Gastrocnemius medialis (tissue), 4 donors: ENCODE measurements at places on chromosomes 13 and 19. TPM values are rescaled to one million over a fixed set of nuclear protein-coding genes. Genes with fewer than 3 reads are reported as not detected.

Gene THSD8
- total RNA-seq, result not detected

Gene ZNF90
- 0.42 TPM for total RNA-seq

Gene NANOS3
- not detected for total RNA-seq

Gene FAM187B
- not detected for total RNA-seq

Gene UFM1
- 25.4 TPM for total RNA-seq

Gene GRIK5
- 0.62 TPM for total RNA-seq

Gene APOC4
- total RNA-seq, result not detected

Gene SOX1
- not detected for total RNA-seq

Gene MED16
- total RNA-seq, result 22.0 TPM
